NCI-H1092 (cell line): ENCODE measurements at places on chromosomes 12 and 14.
A peak's percentile ranks its signal among the peaks of the same experiment; 100 is the strongest.

GRCh38 chr14:51006781-51007211 is 62.5 kb upstream of the PYGL start:
- no peak for DNase-seq

DNA sequence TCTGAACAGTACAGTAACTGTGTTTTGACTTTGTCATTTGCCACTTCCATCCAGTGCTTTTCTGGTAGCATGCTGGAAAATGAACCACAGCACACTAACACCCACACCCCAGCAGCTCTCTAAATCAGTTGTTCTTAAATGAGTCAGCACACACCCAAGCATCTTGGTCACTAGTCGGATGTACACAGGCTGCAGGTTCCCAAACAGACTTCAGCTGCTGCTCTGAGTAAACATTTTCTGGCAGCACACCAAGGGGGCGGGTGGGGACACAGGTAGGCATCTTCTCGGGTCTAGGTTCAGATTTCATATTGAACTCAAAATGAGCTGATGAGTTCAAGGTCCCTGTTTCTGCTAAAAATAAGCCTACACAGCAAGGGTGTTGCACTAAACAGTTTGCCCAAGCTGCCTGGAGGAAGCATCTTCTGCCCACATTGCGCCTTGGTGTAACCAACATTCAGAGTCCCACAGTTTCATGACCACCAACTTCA is 39.8 kb downstream of the IFNG start:
- DNase-seq: peak; percentile 2

- no peak for DNase-seq
Observed at GRCh38 chr14:93929048-93929535, 1.9 kb downstream of the FAM181A start.

- DNase-seq: no peak
Observed at GRCh38 chr14:63725786-63726460, 1.9 kb downstream of the SGPP1 start.

GRCh38 chr12:132582582-132583410 is 27.6 kb downstream of the LRCOL1 start:
- DNase-seq: no peak

DNA sequence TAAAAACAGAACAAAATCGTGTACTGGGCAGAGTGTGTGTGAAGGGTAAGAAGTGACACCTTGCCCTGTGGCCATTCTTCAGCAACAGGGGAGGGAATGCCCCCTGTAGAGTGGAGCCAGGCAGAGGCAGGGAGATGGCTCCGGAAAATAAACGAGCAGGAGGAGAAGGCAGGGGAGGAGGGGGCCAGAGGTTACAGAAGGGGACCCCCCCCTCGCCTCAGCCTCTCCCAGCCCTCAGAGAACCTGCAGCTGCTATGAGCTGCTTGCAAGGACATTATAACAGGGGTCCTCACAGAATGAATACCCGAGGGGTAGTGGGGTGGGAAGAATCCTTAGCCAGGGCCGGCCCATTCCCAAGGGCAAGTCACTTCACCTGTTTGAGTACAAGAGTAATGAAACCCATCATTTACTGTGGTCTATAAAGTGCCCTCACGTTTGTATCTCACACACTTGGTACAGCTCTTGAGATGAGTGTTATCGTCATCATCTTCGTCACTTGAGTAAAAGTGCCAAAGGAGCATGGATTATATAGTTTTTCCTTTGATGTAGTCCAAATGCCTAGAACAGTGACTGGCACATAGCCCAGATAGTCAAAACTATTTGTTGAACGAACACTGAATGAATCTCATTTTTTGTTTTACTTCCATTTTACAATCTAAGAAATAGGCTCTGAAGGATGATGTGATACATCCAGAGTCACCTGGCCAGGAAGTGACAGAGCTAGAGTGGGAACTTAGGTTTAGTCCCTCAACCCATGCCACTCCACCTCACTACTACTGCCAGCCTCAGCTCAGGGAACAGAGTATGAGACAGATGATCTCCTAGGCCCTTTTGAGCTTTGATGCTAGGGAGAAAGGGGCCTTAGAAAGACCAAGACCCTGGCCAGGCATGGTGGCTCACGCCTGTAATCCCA is 14.5 kb downstream of the SCNN1A start:
- DNase-seq: no peak

- DNase-seq: no peak
Observed at GRCh38 chr12:75447691-75448393, 32.7 kb upstream of the GLIPR1 start.

GRCh38 chr14:91796617-91797347 is 64.9 kb upstream of the CATSPERB start:
- no peak for DNase-seq

DNA sequence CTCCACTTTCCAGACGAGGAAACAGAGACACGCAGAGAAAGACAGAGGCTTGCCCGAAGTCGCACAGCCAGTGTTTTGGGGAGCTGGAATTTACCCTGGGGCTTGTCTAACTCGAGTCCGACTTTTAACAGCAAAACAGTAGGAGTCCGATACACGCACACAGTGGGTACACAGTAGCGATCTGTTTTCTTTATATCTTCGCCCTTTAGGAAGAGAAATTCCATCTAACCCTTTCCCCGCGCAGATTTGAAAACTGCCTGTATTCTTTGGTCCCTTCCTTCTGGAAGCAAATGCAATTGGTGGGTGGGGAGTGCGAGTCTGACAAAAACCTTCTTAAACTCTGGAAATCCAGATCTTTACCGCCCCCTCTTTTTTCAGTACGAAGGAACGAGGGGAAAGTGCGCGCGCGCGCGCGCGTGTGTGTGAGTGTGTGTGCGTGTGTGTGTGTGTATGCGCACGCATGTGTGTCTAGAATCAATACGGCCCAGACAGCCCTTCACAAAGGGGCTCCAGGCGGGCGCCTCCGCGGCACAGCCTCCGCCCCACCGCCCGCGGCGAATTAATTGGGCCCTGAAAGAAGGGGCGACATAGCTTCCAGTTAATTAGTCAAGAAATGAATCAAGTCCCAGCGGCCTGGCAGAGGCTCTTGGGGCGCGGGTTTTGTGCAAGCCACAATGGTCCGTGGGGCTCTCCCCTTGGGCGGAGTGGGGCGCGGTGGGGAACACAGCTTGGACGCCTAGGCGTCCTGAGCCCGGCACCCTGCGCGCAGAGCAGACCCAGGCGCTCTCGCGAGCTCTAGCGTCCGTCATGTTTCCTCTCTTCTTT is 14.0 kb upstream of the TBX3 start:
- DNase-seq: no peak

- DNase-seq: no peak
Observed at GRCh38 chr12:107145397-107145796, 52.0 kb upstream of the CRY1 start.

DNA sequence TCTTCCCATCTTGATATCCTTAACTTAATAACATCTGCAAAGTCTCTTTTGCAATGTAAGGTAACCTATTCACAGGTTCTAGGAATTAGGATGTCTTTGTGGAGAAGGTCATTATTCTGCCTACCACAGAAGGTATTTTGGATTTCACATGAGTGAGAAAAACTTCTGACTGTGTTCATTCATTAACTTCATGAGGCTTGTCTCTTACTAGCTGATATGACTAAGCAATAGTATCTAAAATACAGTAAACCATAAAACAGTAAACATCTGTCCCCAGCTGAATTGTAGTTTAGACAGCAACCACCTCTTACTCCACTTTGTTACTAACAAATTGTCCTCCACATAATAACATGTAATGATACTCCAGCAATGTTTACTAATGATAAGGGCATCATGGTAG is 198.1 kb downstream of the SEC23A start:
- DNase-seq: no peak

- no peak for DNase-seq
Observed at GRCh38 chr12:99746538-99746937, 99.0 kb downstream of the GARIN6 start.

DNA sequence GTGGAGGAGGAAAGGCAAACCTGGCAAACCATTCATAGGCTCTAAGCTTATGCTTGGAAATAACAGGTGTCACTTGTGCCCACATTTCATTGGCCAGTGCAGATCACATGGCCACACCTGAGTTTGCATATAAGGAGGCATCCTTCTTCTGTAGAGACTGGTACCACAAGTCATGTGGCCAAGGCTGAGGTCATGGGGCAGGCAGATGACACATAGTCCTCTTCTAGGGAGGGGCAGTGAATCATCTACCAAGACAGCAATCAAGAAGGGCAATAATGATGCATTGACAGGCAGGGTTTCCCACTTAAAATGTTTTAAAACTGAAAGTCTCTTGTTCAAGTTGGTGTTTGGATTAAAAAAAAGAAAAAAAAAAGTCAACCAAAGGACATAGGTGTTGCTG is 77.3 kb downstream of the DAAM1 start:
- no peak for DNase-seq

DNA sequence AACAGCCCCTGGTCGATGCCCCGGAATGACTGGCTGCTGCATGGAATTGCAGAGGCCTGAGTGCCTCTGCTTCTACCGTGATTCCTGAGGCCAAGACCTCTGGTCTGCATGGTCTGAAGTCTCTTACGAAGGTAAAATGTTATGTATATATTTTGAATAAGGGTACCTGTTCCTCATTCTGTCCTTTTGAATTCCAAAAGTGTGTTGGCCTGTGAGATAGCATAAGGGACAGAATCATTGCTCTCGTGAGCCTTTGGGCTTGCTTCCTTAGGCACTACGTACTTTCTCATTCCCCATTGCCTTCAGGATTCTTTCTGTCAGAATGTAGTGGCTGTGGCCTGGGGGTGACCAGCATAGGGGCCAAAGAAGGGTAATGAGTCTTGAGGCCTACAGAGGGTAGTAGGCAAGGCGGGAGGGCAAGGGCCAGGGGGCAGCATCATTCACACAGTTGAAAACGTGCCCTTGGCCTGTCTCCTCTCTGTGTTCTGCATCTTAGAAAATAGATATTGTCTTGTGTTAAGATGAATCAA is 19.5 kb downstream of the TRAF3 start:
- DNase-seq: no peak

- no peak for DNase-seq
Observed at GRCh38 chr14:54676812-54677708, 110.1 kb downstream of the SAMD4A start.

DNA sequence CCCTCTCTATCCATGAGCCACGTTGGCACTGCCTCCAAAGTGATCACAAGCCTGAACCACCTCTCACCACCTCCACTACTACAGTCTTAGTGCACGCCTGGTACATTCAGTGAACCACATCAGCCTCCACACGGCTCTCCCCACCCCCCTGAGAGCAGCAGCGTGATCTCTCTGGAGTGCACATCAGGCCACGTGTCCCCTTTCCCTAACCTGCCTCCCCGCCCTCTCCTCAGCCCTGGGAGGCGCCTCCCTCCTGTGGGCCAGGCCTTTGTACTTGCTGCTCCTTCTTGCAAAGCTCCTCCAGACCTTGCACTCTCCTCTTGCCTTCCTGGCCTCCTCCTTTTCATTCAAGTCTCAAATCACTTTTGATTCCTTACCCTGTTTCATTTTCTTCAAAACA is 49.8 kb downstream of the SLC6A12 start:
- no peak for DNase-seq

DNA sequence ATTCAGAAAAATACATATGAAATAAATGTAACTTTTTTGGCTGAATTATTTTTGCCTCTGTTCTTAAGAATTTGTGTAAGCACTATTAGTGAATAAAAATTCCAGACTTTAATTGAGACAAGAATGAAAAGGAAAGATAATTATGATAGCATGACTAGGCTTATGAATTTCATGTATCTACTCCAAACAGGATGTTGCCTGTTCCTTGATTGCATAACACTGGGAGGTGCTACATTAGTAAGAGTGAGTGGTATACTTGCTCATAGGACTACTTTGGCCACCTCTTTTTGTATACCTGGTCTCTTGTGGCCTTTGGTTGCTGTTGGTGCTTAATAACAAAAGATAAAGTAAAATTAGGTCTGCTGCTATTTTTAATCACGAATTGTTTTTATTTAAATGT is 112.8 kb downstream of the NAV3 start:
- DNase-seq: no peak

DNA sequence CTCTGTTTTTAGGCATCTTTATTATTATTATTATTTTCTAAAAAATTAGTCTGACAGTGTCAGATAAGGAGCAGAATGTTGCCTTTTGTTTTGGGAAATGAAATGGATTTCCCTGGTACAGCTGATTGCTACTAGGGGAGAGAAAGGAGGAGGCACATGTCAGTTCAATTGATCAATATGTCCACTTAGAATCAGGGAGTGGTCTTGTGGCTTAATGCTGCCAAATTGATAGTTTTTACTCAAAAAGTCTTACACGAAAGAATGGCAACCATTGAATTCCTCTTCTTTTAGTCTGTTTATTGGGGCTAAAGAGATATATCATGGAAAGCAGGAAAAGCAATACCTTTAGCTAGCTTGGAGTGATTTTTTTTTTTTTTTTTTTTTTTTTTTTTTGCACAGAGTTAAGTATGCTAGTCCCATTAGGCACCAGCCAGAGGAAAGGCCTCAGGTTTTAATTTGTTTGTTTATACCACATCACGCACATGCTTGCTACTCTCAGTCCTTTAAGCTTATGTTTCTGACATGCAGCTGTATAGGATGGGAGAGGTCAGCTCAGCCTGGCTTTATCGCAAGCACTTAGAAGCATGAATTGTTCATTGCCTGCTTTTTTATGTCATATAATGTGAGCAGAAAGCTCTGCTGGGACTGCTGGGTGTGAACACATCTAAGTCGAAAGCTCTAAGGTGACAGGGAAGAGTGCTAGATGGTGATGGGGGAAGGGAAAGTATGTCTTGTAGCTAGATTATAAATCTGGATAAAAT is 1.4 kb downstream of the AKAP6 start:
- DNase-seq: no peak

GRCh38 chr14:89500303-89500702 is 83.3 kb upstream of the FOXN3 start:
- no peak for DNase-seq

GRCh38 chr12:11158885-11159444 is 12.0 kb upstream of the SMIM10L1 start:
- no peak for DNase-seq

GRCh38 chr12:96445691-96446583 is 43.4 kb upstream of the CFAP54 start:
- DNase-seq: no peak

- no peak for DNase-seq
Observed at GRCh38 chr14:88765130-88765529, 27.6 kb downstream of the EML5 start.

GRCh38 chr14:29810682-29811081 is 117.0 kb downstream of the PRKD1 start:
- DNase-seq: peak; percentile 81

GRCh38 chr12:20339060-20339459 is 29.3 kb upstream of the PDE3A start:
- DNase-seq: no peak

GRCh38 chr12:108955225-108955835 is 65.5 kb downstream of the SVOP start:
- no peak for DNase-seq

- peak; percentile 37 for DNase-seq
Observed at GRCh38 chr12:131487388-131488124, 223.3 kb upstream of the SFSWAP start.

DNA sequence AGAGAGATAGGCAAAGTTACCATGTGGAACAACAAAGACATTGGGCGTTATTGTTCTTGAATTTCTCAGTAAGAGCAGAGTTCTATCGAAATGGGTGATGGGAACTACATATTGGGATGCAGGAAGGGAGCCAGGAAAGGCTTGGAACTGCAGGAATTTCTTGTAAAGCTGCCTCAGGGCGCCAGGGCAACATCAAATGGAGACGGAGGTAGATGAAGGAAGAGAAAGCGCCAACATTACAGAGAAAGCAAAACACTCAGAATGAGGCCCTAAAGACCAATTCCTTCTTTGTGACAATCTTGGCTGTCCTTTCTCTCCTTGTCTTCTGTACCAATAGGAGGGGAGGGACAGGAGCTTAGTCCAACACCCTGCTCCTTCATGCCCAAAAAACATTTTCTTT is 148.4 kb downstream of the RPAP3 start:
- no peak for DNase-seq

- DNase-seq: no peak
Observed at GRCh38 chr12:93151079-93151762, 222.1 kb upstream of the EEA1 start.

GRCh38 chr14:102097441-102098135 is 10.7 kb upstream of the HSP90AA1 start:
- DNase-seq: no peak
